ENCODE measurements at places on chromosomes 3 and 15.

- no peak for DNase-seq
These were observed 57.6 kb downstream of the ADAMTS17 start for GRCh38 chr15:100284191-100284590.

GRCh38 chr15:29071882-29072273 is 186.1 kb downstream of the APBA2 start:
- no peak for DNase-seq

- no peak for DNase-seq
These were observed 1137.9 kb downstream of the ROBO2 start for GRCh38 chr3:78177780-78178179.

DNA sequence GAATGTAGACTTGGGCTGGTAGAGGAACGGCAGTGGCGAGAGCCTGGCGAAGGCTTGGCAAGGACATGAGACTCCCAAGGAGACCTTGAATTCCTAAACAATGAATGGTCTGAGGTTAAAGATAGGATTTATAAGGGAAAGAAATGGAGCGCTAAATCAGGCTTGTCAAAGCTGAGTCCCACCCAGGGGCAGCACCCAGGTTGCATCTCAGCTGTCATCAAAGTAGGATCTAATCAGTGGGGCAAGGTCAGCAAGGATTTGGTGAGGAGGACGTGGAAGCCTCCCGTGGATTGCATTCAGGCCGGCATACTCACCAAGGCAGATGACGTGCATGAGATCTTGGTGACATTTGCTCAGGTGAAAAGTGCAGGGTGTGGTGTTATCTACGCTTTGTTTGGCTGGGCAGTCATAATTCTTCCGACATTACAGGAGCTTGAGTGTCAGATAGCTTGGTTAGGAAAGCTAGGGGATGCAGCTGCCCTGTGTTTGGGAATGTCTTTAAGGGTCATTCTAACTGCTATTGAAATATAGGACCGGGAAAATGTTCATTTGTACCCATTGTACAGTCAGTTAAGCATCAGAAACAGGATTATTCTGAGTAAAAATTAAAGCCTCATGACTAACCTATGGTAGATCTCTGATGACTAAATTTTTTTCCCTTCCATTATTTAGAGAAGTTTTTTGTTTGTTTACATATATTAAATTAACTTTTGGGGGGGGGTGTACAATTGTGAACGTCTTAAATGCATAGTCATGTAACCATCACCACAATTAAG is 99.4 kb upstream of the TSC22D2 start:
- DNase-seq = no peak

DNA sequence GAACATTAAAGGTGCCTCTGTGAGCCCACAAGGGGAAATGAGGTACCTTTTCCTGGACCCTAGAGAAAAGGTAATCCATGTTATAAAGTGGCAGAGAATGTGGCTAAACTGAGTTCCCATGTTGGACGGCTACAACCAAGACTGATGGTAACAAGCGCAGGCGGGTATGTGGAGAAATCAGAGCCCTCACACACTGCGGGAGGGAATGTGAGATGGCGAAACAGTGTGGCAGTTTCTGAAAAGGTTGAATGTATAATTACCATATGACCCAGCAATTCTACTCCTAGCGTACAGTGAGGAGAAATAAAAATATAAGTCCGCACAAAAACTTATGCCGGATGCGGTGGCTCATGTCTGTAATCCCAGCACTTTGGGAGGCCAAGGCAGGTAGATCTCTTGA is 24.1 kb upstream of the SHISA5 start:
- no peak for DNase-seq

DNA sequence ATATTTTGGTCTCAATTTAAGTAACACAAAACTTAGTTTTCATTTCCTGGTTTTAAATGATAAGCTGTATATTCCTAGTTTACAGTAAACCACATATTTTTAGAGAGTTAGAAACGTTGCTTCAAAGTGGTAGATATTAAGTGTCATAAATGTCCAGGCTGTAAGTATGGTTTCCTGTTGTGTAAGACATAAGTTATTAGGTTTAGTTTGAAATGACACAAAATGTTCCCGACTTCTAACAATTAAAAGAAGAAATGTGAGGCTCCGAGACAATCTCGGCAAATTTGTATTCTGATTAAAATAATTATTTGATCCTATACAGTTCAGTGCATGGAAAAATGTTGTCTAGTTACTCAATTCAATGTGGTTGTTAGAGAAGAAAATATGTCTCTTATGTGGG is 387.3 kb downstream of the EPHA3 start:
- no peak for DNase-seq

All from NCI-H1105 treated with DMSO at 0.1 percent for 48 hours (cell line).